ENCODE measurements at places on chromosomes 6 and 20. TPM values are rescaled to one million over a fixed set of nuclear protein-coding genes. Genes with fewer than 3 reads are reported as not detected.

Gene MATN4
- total RNA-seq: not detected

Gene TEAD3
- 63.3 TPM for total RNA-seq

Gene HLA-DQA1
- 5.2 TPM for total RNA-seq

Gene HDGFL1
- not detected for total RNA-seq

Gene IBTK
- 36.5 TPM for total RNA-seq

Gene SEL1L2
- total RNA-seq: 1.4 TPM

Gene CALHM5
- 1.7 TPM for total RNA-seq

- no peak for DNase-seq
These were observed 42.0 kb downstream of the CBFA2T2 start for GRCh38 chr20:33531885-33532284.

DNA sequence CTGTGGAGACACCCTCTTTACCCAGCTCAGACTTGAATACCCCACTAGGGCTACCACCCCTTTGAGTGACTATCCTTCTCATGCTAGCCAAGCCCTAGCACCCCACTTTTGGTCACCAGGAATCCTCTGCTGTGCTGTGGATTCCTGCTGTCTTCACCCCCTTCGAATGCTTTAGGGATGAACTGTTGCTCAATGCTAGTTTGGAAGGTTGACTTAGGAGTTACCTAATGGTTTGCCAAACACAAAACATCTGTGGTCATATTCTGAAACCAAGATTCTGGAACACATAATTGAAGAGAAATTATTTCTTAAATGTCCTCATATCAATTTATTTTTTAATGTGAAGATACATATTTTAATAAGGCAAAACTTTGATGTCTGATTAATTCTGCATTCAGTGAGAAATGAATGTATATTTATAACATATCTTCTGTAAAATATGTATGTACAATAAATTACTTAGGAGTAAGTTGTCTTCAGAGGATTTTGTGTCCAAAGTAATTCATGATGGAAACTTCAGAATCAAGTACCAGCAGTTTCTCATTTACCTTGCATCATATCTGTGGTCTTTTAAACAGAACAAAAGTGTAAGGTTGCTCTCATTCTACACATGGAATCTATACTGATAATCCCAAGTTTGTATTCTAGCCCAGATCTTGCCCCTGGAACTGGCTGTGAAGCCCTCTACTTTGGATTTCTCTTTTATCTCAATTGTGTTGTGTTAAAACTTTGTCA lies 46.9 kb downstream of the TMEM200A start:
- DNase-seq: no peak

- no peak for DNase-seq
These were observed 20.5 kb downstream of the FYN start for GRCh38 chr6:111852725-111853124.

DNA sequence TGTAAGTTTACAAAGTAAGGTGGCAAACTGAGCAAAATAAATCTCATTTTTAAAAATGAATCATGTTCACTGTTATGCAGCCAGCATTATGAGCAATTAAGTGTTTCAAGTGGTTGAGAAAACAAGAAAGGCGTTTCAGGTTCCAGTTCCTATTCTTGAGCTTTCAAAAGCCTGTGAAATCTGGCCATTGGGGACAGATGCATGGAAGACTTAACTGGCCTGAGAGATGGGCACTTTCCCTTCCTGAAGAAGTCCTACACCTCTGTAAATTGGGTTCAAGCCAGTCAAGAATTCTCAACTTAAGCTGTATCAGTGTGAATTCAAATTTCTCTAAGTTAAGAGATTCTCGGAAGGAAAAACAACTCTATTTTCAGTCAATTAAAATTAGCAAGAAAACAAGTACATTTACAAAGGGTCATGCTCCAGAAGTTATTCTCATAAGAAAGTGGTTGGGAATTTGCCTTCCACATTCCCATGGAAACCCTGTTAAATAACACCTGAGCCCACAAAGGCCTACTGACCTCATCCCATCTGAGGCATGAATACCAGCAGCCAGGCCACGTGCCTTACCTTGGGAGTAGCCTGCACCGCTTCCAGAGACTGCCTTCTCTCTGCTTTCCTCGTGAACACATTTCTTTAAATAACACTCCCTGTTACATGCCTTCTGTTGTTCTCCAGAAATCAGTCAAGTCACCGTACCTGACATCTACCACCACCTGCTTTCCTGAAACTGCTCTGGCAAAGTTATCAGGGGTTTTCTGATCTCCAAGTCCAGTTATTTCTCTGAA lies 19.4 kb downstream of the MAP3K5 start:
- no peak for DNase-seq

DNA sequence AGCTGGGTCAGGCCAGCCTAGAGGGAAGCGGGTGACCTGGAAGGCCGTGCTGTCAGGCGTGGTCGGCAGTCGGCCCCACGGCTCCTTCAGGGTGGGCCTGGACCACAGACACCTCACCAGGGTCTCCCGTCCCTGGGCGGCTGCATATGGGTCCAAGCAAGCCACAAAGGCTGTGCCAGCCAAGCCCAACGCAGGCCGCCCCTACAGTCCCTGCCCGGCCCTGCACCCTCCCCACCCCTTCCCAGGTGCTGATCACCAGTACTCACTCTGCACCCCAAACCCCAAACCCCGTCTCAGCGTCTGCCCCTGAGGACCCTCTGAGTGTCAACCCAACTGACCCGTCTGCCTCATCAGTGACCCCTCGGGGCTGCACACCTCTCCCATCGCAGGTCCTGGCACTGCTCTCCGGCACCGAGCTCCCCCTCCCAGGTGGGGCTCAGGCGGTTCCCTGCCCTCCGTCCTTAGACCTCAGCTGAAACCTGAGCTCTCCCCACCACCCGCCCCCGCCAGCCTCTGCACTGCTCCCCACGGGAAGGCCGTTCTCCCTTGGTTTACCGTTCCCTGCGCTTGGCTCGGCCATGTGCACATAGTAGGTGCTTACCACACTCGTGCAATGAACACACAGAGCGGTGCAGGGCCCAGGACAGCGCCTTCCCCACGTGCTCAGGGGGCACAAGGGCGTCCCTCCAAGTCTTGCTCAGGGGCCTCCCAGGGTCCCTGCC lies 1.5 kb upstream of the PPDPF start:
- no peak for DNase-seq

- no peak for DNase-seq
These were observed 121.4 kb downstream of the LAMP5 start for GRCh38 chr20:9635750-9636149.

DNA sequence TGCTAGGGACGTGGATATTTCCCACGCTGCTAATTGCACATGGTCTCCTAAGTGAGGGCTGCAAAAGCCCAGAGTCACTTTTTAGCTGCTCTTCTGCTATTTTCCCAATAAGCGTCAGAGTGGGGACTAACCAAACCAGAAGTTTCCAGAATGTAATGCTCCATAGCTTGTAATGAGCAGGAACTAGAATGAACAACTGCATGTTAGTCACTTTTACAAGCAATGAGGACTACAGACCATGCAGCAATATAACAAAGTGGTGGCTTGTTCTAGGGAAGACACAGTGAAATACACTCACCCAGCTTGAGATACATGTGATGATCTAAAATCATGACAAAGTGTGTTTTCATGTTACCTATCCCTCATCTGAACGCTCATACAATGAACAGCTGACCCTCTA lies 314.1 kb upstream of the SGK1 start:
- DNase-seq: no peak

DNA sequence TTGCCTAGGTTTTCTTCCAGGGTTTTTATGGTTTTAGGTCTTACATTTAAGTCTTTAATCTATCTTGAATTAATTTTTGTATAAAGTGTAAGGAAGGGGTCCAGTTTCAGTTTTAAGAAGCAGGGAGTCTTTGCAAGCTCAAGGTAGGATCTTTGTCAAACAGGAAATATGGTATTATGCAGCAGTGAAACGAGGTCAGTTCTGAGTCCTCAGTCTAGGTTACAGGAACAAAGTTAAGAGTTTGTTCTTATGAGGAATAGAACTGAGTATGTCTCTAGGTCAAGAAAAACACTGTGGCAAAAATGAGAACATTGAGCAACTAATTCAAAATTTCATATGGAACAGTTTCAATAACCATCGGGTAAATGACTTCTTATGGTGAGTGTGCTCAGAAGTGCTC lies 63.6 kb downstream of the GCLC start:
- DNase-seq: no peak

GRCh38 chr6:98044151-98044561 lies 761.1 kb upstream of the MMS22L start:
- DNase-seq: no peak

DNA sequence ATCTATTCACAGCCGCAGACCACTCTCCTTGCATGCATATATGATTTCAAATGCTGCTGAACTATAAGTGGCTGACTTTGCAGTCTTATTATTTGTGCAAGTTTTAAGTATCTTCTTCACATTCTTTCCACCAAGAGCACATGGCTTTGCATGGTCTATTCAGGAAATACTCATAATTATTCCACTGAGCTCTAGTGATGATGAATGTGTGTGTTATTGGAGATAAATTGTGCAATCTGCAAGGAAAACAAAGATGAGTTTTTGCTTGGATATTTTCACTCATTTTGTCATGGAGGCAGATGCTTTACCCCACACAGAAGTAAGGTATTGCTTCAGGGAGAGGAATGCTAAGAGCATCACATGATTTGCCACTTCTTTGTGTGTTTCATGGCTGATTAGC lies 764.6 kb downstream of the TBC1D32 start:
- no peak for DNase-seq

- DNase-seq: no peak
These were observed 11.3 kb upstream of the COL12A1 start for GRCh38 chr6:75217193-75217592.

DNA sequence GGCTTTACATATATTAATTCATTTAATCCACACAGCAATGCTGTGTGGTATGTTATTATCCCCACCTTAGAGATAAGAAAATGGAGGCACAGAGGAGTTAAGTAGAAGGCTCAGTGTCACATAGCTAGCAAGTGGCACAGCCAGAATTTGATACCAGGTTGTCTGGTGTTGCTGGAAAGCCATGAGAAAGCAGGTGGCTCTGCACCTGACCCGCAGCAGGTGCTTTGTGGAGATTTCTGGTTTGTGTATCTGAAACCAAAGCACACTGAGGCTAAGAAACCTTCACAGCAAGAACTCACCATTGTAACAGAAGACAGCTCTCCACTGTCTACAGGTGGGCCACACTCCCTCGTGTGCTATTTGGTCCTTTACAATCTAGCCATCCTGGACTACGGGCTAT lies 7.5 kb downstream of the ELMO2 start:
- DNase-seq: no peak

GRCh38 chr6:17983730-17984129 lies 3.7 kb downstream of the KIF13A start:
- no peak for DNase-seq

DNA sequence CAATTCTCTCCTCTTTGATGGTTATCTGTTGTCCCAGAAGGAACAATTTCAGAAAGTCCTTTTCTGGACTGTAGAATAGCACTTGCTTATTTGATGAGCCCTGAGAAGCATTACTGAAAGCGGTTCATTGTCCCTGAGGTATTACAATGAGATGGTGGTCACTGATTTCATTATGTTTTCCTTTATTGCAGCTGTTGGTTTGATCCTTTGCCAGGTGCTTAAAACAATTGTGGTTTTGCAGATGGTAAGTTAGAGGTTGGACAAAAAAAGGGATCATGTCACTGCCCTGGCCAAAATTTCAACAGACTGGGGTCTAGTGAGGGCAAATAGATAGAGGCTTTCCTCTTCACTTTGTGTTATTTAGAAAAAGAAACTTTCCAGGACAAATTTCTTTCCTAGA lies 61.9 kb downstream of the ESR1 start:
- DNase-seq: no peak

GRCh38 chr6:161048641-161049040 lies 57.1 kb downstream of the MAP3K4 start:
- DNase-seq: no peak

- no peak for DNase-seq
These were observed 93.7 kb downstream of the MYO6 start for GRCh38 chr6:75842732-75843131.

- DNase-seq: no peak
These were observed 179.1 kb upstream of the SCGN start for GRCh38 chr6:25472906-25473305.

GRCh38 chr6:140311146-140311545 lies 936.7 kb upstream of the CITED2 start:
- DNase-seq: no peak

DNA sequence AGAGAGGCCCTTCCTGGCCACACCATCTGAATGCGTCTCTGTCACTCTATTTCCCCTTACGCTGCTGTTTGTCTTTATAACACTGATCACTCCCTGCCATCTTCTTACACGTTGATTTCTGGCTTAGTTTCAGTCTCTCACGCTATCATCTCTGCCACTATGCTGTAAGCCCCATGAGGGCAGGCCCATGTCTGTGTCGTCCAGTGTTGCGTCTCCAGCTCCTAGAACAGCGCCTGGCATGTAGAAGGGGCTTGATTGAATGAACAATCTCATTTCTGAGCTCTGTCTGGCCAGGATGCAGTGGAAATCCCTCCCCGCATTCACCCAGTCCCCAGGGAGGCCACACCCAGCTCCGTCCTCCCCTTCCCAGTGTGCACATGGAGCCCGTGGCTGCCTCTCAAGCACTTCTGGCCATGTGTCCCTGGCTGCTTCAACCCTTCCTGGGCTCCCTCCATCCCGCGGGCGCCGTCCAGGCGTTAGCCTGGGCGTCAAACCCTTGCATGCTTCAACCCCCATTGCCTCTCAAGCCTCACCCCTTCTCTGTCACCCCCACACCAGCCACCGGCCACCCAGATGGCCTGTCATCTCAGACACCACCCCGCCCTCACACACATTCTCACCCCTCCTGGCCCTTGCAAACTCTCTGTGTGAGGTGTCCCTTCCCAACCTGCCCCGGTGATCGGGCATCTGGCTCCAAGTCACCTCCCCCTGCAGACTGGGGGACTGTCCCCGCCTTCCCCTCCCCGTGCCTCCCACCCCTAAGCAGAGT lies 71.1 kb downstream of the SRC start:
- no peak for DNase-seq

GRCh38 chr6:132760256-132760655 lies 2.6 kb upstream of the VNN2 start:
- no peak for DNase-seq

DNA sequence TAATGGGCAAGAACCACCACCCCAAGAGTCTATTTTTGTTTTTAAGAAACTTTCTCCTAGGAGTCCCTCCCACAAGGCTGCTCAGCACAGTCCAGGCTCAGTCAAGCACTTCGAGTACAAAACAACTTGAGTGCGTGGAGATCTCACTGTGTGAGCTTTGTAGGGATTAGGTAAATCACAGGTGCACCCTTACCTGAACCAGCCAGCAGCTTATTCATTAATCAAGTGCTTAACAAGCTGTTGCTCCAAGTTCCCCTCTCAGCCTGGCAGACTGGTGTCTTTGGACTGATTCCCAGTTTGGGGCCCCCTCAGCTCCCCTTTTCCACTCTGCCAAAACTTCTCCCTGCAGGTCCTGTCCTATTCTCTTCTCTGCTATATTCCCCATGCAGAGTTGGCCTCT lies 133.1 kb downstream of the LY86 start:
- DNase-seq: no peak
